ENCODE measurements at places on chromosomes 13 and 19. TPM values are rescaled to one million over a fixed set of nuclear protein-coding genes. Genes with fewer than 3 reads are reported as not detected.

DNA sequence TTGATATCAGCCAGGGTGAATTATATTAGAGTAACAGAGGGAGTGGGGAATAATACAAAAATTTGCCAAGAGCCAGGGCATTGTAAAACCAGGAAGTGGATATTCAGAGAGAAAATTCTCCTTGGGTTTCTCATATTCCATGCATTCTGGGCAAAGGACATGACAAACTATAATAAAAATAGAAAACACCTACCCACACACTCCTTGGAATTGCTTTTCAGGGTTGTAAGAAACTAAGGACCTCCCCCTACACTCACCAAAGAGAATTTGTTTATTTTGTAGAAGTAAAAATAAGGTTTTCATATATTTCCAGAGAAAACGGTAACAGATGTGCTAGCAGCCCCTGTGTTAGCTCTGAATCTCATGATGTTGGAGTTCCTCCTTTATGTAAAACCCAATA, 649.6 kb downstream of the SLITRK1 start:
- DNase-seq: no peak
- H3K4me3 ChIP-seq: no peak overlapping the region
- no peaks in the 10 kb centered on the region for H3K27me3 ChIP-seq
- no peaks in the 10 kb centered on the region for H3K36me3 ChIP-seq
- no peaks in the 10 kb centered on the region for H3K4me1 ChIP-seq

- no peak for DNase-seq
- H3K4me1 ChIP-seq: peaks cover 42% of the 10 kb centered on the region
- H3K36me3 ChIP-seq: peaks cover 5% of the 10 kb centered on the region
- peak overlapping the region; percentile 97 for H3K27ac ChIP-seq
- peak overlapping the region; percentile 89 for H3K4me3 ChIP-seq
- H3K27me3 ChIP-seq: no peaks in the 10 kb centered on the region
These were observed 636 bp downstream of the SF3A2 start for GRCh38 chr19:2237051-2237868.

DNA sequence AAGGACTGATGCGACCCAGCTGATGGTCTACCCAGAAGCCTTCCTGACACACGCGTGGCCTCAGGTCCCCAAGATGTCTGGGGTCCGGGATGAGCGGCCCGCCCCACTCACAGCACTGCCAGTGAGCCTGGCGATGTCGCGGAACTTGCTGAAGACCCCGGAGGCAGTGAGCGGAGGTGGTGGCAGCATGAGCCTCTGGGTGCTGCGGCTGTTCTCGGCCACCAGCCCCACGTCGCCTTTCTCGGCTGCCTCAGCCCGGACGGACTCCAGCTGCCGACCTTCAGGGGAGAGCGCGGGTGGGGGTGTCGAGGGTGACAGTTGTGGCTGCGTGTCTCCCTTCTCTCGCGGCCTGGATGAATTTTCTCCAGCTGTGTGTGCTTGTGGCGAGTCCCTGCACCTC, 26.8 kb upstream of the PLA2G4C start:
- no peak overlapping the region for H3K27ac ChIP-seq
- peaks cover 36% of the 10 kb centered on the region for H3K36me3 ChIP-seq

DNA sequence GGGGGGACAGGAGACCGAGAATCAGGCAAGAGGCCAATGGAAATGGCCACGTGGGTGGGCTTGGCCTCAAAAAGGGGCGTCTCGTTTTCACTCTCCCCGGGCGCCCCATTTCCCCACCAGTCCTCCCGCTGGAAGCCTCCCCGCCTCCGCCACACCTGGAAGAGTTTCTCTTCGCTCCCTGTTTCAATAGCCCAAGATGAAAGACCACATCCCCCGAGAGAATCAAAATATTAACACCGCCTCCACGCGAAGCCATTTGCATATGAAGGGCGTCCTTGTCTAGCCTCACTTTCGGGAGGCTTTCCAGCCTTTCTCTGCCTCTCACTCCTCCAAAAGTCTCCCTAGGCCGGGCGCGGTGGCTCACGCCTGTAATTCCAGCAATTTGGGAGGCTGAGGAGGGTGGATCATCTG, 691 bp upstream of the OLFM2 start:
- H3K4me1 ChIP-seq: peaks cover 19% of the 10 kb centered on the region
- DNase-seq: no peak
- H3K27ac ChIP-seq: no peak overlapping the region
- H3K36me3 ChIP-seq: no peaks in the 10 kb centered on the region
- H3K27me3 ChIP-seq: peaks cover 57% of the 10 kb centered on the region
- no peak overlapping the region for H3K4me3 ChIP-seq

DNA sequence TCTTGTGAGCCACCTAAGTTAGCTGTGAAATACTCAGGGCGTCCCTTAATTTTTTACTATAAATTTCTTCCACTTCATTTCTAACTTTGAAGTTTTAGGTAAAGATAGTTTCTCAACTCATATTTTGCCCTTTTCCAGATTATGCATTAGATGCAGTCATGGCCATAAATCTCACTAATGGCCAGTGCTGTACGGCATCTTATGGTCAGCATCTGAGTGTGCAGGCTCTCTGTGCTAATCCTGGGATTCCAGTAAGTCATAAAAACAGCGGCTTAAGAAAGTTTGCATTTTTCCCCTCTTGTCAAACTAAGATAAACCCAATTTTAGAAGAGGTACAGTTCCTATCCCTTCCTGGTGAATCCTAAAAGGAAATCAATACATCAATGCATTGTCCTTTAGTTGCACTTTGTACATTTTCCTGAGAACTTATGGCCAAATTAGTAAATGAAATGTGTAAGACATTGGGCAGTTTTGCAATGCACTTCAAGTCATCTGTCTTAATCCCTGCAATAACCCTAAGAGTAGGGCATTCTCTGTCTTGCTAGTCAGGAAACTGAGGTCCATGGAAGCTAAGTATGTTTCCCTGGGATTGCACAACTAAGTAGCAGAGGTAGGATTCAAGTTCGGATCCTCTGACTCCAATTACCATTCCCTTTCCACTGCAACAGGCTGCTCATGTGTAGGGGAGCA, 146.2 kb downstream of the DCT start:
- H3K27me3 ChIP-seq: no peaks in the 10 kb centered on the region
- H3K27ac ChIP-seq: no peak overlapping the region
- DNase-seq: no peak

DNA sequence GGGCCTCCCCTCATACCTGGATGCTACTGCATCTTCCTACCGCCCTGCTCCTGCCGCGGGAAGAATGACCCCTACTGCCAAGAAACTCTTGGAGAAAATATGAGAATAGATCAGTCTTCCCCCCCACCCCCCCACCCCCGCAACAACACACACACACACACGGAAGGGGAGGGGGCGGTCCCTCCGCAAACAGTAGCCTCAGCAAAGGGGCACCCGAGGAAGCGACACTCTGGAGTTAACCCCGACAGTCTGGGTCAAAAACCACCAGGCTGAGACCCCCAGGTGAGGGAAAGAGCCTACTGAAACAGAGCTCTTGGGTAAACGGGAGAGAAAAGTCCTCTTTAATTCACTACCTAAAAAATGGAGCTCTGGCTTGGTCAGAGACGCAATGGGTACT, 1.2 kb downstream of the MED26 start:
- H3K27me3 ChIP-seq: no peaks in the 10 kb centered on the region
- H3K4me1 ChIP-seq: peaks cover 19% of the 10 kb centered on the region
- peak overlapping the region; percentile 97 for H3K4me3 ChIP-seq
- H3K36me3 ChIP-seq: no peaks in the 10 kb centered on the region
- DNase-seq: no peak

The NCR1 gene
- not detected for total RNA-seq

The MATK gene
- total RNA-seq: not detected

The CYSLTR2 gene
- total RNA-seq: 0.04 TPM

The HCST gene
- total RNA-seq: not detected

The SLC6A16 gene
- not detected for total RNA-seq

Measured in esophagus squamous epithelium (tissue), 5 donors.